ENCODE measurements at places on chromosomes 12 and 14.

DNA sequence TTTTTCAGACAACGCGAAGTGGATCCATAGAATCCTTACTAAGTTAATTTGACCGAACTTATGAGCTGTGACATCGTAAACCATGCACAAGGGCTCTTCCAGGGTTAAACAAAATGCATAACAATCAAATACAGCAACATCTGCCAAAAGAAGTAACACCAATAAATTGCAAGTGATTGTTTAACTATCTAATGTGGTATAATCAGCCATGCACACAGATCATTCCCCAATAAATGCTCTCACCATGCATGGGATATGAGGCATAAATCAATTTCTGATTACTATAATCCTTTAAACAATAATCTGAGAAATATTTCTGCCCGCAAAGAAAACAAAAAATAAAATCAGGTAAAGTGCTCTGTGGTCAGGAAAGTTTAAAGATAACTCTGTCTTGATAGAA, 7.7 kb upstream of the PLEKHG7 start:
- no peak for DNase-seq

- no peak for DNase-seq
Observed at GRCh38 chr14:58107041-58107440, 45.0 kb downstream of the ARMH4 start.

DNA sequence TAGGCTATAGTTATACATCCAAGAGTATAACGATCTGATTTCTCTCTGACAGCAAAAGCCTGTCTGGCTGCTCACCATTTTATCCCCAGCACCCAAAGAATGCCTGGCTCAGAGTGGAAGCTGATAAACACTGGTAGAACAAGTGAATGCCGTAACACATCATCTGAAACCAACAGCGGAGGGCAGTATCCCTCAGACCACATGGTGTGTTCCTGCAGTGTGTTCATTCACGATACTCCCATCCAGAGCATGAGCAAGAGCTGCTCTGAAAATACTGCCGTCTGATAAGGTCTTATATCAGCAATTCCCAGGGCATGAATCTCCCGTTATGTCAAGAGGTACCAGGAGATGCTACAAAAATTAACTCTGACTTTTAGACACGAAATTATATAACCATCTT, 95.9 kb downstream of the TTC7B start:
- DNase-seq: no peak

DNA sequence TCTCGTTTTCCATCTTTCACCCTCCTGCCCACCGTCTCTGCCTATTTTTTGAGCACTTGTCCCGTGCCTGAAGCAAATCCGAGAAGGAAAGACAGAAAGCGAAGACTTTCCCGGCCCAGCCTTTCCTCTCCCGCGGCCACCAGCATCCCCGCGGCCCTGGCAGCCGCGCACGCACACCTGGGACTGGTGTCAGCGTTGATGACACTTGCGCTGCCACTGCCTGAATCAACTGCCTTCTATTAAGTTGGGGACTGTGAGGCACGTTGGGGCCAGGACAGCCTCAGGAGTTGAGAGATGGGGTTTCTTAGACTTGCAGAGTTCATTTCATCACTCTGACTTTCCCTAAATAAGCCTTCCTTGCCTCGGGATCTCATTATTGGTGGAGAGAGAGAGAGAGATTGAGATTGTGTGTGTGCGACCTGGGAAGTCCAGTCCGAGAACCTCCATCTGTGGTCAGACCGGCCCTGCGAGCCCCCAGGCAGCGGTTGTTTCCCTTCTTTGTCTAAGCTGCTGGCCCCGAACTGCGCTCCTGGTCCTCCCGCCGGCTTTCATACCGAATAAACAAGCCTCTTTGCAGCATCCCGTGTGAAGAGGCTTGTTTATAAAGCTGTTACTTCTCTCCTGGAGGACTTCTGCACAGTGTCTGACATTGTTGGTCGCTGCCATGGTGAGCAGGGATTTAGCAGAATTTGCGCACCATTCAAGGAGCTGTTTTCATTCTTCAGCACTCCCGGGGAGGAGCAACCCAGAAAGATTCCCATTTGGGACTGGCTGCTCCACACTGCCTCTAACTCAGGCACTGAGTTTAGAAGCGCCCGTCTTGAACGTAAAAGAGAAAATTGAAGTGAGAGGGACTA, 1.5 kb downstream of the PDZRN4 start:
- peak; percentile 70 for DNase-seq

DNA sequence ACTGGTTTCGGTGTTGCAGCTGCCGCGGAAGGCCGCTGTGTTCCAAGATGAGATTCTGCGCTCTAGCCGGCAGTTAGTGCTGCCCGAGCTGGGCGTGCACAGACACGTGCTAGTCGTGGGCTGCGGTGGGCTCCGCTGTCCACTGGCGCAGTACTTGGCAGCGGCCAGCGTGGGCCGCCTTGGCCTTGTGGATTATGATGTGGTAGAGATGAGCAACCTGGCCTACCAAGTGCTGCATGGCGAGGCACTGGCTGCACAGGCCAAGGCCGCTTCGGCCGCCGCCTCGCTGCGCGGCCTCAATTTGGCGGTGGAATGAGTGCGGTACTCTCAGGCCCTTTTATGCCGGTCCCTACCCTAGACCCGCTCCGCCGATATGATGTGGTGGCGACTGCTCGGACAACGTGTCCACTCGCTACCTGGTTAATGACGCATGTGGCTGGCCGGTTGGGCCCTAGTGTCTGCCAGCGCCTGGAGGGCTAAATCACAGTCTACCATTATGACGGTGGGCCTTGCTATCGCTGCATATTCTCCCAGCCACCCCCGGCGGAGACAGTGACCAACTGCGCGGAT, 102.2 kb downstream of the SNAPC1 start:
- no peak for DNase-seq

DNA sequence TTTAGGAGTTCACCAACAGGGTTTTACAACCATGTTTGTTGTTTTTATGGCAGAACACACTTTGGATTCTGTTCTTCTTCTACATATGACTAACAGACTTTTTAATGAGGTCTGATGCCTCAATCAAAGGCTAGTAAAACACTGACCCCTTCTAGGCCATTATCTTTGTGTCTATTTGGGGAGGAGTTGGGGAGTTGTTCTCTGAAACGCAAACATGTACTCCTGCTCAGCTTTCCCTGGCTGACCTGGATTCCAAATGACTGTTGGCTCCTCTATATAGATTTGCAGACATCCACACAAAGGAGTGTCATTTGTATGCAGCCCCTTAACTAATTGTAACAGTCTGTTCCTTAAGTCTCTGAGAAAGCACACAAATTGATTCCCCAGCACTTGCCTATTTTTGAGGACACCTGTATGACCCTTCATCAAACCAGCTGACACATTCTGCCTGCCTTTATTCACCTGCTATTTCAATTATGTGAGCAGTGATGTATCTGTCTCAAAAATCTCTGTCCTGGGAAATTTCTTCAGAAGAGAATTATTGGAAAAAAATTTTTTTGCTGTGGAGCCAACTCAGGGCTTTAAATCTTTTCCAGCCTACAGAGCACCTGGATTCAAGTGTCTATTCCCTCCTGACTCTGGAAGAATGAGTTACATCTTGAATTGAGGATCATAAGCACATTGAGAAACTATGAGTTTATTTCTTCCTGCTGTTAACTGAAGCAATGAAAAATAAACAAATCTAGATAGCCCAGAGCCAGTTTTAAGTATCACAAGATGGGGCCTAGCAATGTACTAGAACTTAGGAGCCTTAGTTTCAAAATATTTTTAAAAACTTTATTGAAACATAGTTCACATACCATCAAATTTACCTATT, 417.2 kb downstream of the RAD51B start:
- no peak for DNase-seq

- peak; percentile 51 for DNase-seq
Observed at GRCh38 chr14:76644855-76645518, 116.3 kb upstream of the VASH1 start.

DNA sequence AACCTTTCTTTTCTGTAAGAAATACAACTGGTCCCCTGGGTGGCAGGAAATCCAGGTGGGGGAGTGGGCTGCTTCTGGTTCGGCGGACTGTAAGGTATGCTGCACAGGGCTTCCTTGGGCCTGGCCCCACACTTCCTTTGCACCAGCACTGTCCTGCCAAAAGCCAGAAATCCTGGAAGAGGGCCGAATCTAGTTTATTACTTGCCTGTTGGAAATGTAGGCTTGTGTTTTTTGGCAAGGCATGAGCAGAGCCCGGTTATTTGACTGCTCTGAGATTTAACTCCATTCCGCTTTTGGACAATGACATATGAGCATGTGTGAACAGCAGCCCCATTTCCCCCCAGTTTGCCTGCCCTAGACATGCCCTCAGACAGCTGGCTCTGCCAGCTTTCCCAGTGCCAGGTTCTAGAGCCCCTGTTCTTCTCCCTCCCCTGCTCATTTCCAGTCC, 86.6 kb downstream of the BORCS5 start:
- DNase-seq: peak; percentile 21

- no peak for DNase-seq
Observed at GRCh38 chr14:77092676-77093075, 5.4 kb upstream of the CIPC start.

- DNase-seq: no peak
Observed at GRCh38 chr14:94041551-94042346, 15.6 kb downstream of the OTUB2 start.

- no peak for DNase-seq
Observed at GRCh38 chr12:25186038-25186787, 8.7 kb downstream of the DNAI7 start.

DNA sequence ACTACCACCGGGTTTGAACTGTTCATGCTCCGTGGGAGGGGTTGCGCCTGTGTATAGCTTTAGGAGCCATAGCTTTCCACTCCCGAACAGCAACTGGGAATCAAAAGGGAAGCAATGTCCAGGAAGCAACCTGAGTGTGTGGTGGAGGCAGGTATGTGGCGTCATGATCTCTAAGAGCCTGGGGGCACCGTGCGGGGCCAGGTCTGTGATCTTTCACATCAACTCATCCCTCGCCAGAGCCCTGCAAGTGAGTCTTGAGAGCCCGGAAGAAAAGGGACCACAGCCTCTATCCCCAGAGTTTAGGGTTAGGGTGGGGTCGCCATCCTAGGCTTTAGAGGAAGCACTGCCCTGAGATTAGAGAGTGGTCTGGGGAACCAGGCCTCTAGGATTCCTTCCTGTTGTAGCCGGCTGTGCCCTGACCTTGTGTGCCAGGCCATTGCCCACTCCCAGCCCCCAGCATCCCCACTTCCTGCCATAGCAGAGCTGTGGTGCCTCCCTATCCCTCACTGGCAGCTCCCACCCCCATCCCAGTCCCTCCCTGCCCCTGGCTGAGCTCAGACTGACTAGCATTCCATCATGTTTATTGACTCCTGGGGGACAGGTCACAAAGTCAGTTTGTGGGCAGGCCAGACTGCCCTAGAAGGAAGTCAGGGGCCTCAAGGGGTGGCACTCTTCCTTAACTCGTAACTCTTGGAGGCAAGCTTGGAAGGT, 745 bp upstream of the ADCY4 start:
- DNase-seq: no peak

- no peak for DNase-seq
Observed at GRCh38 chr14:79275292-79275655, 936.0 kb downstream of the DIO2 start.

DNA sequence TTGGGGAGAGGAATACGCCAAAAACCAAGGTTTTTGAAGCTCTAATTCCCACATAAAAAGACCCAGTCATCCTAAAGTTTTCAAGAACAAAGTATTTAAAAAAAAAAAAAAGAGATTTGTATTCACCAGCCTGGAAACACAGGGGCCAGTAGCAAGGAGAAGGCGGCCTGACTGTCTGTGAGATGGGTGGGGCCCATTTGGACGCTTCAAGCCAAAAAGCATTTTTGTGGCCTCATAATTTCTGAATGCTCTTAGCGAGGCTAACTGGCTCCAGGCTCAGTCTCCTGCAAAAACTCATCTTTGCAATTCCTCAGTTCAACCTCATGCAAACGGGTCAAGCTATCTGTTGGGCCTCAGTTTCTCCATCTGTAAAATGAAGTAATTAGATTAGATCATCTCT, 514.1 kb downstream of the MED13L start:
- DNase-seq: no peak

DNA sequence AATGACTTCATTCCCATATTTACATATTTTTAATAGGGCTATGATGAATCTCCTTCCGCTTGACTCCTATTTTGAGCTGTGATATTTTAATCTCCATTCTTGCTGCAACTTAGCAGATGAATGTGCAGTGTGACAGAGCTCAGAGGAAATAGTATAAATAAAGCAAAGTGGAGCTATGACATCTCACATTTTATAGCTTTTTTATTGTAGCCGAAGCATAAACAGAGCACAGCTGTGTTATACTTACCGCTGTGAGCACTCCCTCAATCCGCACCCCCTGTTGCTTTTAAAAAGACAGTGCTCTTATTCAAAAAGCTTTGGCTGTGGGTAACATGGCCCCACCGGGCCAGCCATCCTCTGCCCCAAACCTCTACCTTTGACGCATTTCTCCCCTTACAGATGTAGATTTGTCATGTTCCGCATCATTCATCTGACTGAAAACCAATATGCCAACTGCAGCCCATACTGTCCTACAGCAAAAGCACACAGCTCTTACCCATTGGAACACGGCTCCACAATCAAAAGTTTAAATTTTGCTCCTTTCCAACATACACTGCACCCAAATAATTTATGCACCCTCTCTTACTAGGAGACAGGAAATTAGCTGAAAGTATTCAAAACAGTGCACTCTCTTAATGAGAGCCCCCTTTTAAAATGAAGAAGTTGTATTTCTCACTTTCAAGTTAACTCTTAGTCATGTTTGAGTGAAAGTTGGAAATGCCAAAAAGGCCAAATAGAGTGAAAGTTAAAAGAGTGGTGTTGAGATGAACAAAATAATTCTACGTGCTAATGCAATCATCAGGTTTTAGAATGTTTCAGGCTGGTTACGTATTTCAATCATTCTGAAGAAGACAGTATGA, 429.3 kb upstream of the SOX5 start:
- peak; percentile 30 for DNase-seq

DNA sequence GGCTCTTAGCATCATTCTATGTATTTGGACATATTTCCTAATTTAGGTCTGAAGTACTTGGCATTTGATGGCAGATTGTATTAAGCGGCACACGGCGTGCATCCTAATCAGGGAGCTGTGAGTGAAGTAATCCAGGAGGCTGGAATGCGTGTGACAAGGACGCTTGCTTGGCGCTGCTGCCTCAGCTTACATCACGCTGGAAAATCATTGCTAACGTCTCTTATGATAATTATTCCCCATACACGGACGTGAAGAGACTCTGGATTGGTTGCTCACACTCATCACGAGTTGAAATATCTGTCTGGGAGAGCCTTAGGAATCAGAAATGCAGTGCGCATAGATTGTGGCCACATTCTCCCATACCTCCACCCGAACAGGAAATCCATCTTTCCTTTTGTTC, 85.3 kb downstream of the FBXW8 start:
- no peak for DNase-seq
